ENCODE measurements at places on chromosomes 3 and 15.

- DNase-seq: no peak
These were observed 1045.4 kb upstream of the CADM2 start for GRCh38 chr3:83913381-83913780.

DNA sequence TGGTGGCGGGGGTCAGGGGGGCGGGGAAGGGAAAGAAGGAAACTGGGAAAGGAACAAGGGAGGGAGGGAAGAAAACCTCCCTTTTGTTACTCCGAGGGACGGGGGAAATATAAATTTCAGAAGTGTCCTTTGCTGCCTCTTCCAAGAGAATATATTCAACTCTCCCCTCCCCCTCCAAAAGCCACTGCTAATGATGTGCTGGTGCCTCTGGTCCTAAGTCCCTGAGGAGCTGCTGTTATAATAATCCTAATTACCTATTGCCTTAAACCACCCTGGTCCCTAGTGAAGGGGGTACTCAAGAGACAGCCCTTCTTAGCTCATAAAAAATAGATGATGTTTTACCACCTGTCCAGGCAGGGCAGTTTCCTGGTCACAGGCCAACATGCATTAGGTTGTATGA is 118.3 kb upstream of the TRIM42 start:
- no peak for DNase-seq

- no peak for DNase-seq
These were observed 287.6 kb downstream of the EPHB1 start for GRCh38 chr3:135082706-135083105.

GRCh38 chr3:71994203-71994602 is 209.3 kb upstream of the PROK2 start:
- no peak for DNase-seq

- no peak for DNase-seq
These were observed 103.5 kb downstream of the SOX14 start for GRCh38 chr3:137867611-137868010.
